ENCODE measurements at places on chromosomes 11 and 22.

DNA sequence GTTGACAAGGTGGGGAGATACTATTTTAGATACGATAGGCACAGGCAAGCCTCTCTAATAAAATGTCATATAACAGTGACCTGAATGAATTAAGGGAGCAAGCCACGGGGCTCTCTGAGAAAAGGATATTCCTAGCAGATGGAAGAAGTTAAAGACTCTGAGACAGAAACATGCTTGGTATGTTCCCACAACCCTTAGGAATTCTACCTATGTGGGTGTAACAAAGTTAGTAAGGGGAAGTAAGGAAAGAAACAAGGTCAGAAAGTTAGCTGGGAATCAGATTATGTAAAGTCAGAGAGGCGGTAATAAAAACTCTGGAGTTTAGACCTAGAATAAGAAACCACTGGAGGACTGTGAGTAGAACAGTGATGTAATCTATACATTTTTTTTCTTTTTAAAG is 59.7 kb upstream of the GDPD4 start:
- no peak for DNase-seq

GRCh38 chr11:28457481-28458065 is 349.4 kb downstream of the METTL15 start:
- DNase-seq: no peak

DNA sequence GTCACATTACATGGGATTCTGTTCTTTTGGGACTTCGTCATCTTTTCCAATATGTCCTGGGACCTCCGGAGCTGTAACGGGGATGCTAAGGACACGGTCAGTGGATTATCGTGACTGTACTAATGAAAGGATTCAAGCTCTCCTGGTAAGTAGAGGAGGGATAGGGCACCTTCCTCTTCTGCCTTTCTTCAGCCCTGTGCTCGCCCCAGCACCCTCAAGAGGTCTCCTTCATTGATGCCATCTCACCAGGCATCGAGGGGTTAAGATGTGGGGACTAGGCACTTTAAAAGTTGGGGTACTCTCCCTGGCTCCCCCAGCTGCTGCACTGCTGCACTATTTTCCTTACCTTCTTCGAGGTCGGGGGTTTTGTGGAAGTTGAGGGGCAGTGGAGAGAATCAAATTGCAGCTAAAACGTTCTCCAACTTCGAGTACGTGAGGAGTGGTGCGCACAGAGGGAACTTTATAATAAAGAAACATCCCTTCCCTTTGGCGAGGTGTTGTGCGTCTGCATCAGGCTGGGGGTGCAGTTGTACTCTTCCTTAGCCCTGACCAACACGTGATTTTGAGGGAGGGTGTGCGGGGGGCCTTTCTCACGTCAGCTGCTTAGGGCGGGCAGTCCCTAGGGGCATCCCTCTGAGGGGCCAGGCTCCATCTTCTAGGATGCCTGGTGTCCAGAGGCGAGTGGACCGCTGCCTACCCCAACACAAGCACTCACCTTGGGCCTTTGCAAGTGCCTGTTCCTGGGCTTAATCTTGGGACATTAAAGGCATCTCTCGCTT is 96.1 kb downstream of the GRAMD1B start:
- no peak for DNase-seq

- DNase-seq: no peak
Measured at GRCh38 chr11:77055101-77055561, 11.6 kb upstream of the CAPN5 start.

GRCh38 chr11:31001427-31001826 is 368.1 kb downstream of the DCDC1 start:
- no peak for DNase-seq

DNA sequence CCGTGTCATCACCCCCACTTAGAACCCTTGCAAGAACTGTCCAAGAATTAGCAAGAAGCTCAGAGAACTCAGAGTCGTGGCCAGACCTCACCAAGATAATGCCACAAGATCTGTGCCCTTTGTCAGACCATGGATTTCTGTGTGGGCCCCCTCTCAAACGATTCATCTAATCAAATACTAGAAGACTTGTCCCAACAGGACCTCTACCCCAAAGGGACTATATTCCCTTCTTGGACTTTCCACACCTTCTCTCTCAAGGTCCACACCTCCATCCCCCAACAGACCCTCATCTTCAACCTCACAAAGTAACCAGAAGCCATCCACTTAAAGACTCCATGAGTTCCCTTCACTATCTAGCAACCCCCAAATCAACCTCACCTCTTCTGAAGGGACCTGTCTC is 2.8 kb downstream of the POLR3H start:
- no peak for DNase-seq

DNA sequence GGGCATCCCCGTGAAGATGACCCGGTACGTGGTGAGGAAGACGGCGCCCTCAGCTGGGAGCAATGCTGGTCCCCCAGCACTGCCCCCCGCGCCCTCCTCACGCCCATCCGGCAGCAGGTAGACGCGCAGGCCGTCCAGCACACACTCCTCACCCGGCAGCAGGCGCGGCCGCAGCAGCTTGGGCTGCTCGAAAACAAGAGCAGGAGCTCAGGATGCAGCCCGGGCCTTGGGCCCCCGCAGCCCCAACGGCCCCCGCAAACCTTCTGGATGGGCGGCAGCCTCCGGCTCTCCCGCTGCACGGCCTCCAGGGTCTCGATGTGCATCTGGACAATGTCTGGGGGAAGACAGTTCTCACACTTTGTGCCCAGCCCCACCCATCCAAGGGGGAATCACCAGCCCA is 13.3 kb downstream of the SBF1 start:
- DNase-seq: no peak

DNA sequence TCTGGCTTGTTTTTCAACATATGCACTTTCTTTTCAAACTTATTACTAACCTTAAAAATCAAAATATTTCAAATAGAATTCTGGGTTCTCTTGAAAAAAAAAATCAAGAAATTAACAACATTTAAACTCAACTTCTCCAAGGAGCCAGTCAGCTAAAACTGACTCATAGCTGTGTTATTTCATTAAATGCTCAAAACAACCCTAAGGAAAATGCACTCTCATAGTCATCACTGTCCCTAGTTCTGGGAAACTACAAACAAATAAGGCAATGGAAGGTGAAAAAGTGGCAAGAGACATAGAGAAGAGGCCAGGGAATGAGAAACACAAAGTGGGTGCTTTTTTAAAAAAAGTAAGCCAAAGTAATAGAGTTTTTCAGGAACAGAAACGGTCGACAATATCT is 4.1 kb upstream of the ARHGAP20 start:
- DNase-seq: no peak

DNA sequence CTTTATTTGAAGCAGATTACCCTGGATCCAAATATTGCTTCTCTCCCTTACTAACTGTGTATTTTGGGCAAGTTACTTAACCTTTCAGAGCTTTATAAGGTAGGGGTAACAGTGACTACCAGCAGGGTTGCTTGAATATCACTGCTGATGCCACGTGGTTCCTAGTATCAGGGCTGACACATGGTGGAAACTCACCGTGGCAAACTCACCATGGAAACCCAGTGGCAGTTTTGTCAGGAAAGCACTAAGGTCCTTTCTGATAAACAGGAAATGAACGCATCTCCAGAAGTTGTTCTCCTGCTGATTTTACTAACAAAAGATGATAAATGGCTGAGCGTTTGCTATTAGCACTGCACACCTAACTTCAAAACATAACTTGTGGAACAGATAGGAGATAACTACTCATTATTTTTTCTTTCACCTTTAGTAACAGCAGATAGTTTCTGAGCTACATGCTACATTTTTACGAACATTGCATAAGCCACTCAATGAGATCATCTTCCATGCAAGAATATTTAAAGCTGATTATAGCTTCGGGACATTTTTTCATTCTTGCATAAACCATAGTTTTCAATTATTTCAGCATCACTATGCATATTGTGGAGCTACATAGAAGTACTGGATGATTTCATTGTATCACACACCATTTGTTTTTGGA is 59.7 kb upstream of the RAG2 start:
- DNase-seq: no peak

DNA sequence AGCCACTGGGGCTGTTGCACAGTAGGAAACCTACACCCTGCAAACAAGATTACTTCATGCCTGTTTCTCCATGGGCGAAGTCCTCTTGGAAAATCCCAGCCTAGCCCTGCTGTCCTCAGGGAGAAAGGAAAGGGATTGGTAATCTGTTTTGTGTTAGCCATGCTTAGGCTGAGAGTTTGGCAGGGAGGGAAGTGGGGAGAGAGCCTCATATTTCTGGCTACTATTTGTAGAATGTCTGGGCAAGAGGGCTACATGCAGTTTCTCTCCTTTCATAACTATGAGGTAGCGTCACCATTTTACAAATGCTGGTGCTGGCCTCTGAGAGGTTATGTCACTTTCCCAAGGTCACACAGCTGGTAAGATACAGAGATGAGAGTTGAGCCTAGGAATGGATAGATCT is 737 bp upstream of the MFRP start:
- no peak for DNase-seq

DNA sequence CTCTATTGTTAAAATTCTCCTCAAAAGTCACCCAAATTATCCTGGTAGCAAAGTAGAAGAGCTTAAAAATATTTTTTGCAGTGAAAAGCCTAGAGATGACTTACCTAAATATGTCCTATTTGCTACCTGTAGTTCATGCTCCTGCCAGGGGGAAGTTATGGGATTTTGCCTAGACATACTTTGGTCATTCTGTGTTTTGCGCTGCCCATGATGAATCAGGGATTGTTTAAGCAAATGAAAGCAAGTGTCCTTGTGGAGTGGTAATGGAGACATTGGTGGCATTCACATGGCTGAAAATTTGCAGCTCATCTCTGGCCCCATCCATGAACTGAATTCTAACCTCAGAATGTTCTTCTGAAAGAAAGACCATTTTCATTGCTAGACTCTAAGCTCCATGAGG is 14.6 kb upstream of the SESN3 start:
- DNase-seq: no peak

- DNase-seq: no peak
Measured at GRCh38 chr11:18790883-18791206, 753 bp downstream of the PTPN5 start.

- DNase-seq: no peak
Measured at GRCh38 chr11:127624306-127624856, 623.8 kb upstream of the KIRREL3 start.

DNA sequence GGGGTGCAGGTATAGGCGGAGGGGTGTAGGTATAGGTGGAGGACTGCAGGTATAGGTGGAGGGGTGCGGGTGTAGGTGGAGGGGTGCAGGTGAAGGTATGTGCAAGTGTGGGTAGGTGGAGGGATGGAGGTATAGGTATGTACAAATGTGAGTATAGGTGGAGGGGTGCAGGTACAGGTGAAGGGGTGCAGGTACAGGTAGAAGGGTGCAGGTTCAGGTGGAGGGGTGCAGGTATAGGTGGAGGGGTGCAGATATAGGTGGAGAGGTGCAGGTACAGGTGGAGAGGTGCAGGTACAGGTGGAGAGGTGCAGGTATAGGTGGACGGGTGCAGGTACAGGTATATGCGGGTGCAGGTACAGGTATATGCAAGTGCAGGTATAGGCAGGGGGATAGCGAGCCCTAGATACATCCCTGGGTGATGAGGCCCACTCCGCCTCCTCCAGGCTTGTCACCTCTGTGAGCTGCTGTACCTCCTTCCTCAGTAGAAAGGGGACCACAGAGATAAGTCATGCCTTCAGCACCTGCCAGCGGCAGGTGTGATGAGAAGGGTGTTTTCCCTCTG is 17.2 kb downstream of the LINC01488 start:
- DNase-seq: no peak

DNA sequence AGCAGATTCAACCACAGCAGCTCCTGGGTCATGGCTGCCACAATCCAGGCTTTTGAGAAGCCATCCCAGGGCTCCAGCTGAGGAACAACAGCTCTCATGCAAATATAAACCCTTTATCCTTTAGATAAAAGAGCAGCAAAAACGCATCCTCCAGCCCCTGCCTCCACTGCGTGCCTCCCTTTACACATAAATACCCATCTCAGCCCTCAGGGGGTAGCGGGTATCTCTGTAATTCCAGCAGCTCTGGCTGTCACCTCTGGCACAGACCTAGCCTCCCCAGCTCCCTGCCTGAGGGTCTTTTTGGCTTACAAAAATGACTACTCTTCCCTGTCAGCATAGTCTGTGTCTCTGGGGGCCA is 21.6 kb downstream of the LMO1 start:
- DNase-seq: no peak

GRCh38 chr11:2890466-2891294 is 5.1 kb upstream of the CDKN1C start:
- DNase-seq: no peak

GRCh38 chr11:44761551-44761961 is 34.8 kb downstream of the TSPAN18 start:
- DNase-seq: no peak

- DNase-seq: no peak
Measured at GRCh38 chr11:9849389-9849788, 185.5 kb downstream of the SWAP70 start.

DNA sequence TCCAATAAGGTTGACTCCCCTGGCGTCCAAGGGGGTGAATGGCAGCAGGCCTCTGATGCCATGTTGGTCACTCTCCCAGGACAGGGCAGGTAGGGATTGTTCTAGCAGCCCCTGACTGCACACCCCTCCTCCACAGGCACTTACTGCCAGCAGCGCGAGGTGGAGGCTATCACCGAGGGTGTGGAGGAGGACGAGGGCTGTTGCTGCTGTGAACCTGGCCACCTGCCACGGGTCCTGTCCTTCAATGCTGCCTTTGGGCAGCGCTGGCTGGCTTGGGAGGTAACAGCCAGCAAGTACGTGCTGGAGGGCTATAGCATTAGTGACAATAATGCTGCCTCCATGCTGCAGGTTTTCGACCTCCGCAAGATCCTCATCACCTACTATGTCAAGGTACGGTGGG is 7.7 kb upstream of the SIPA1 start:
- DNase-seq: no peak

GRCh38 chr11:33064866-33065265 is 25.5 kb downstream of the TCP11L1 start:
- DNase-seq: no peak

DNA sequence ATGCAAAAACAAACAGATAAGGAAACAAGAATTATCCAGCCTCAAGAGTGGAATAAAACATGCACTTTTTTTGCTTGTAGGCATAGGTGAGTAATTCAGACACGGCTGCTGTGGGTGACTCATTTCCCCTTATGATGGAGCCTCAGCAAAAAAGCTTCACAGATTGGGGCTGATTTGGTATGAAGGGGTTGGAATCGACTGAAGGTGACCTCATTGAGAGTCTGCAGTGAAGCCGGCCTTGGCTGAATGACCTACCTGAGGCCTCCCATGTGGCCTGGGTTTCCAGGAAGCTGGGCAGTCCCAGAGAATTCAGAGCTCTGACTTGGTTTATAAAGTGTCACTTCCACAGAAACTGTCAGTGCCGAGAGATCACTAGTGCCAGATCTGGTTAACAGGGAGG is 34.2 kb upstream of the VPREB1 start:
- no peak for DNase-seq

- no peak for DNase-seq
Measured at GRCh38 chr11:118838905-118839553, 44.7 kb upstream of the CXCR5 start.

- DNase-seq: no peak
Measured at GRCh38 chr11:34789196-34789834, 126.9 kb downstream of the APIP start.
